Stimulated activated CD4-positive, alpha-beta T cell treated with anti-CD3 and anti-CD28 coated beads, Interleukin-1b, Interleukin-23, amount 100 ng/mL, for 1 hour (primary cell): ENCODE measurements at places on chromosomes 11 and 22.

DNA sequence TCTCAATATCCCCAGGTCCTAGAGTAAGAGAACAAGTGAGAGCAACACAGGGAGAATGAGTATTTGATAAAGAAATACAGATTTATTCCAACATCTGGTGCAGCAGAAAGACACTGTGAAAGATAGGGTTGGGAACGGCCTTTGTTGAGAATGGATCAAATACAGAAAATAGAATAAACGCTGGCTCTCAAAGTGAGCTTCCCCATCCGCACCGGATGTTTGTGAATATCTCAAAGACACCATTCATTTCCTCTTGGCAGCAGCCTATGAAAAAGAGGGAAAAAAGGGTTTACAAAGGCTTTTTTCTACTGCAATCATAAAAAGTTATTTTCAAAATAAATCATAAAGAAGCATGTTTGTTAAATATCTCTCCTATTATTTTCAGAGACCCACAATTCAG lies 279.3 kb downstream of the CASP12 start:
- no peak for DNase-seq

GRCh38 chr22:34299496-34299895 lies 379.2 kb upstream of the LARGE1 start:
- DNase-seq: no peak

DNA sequence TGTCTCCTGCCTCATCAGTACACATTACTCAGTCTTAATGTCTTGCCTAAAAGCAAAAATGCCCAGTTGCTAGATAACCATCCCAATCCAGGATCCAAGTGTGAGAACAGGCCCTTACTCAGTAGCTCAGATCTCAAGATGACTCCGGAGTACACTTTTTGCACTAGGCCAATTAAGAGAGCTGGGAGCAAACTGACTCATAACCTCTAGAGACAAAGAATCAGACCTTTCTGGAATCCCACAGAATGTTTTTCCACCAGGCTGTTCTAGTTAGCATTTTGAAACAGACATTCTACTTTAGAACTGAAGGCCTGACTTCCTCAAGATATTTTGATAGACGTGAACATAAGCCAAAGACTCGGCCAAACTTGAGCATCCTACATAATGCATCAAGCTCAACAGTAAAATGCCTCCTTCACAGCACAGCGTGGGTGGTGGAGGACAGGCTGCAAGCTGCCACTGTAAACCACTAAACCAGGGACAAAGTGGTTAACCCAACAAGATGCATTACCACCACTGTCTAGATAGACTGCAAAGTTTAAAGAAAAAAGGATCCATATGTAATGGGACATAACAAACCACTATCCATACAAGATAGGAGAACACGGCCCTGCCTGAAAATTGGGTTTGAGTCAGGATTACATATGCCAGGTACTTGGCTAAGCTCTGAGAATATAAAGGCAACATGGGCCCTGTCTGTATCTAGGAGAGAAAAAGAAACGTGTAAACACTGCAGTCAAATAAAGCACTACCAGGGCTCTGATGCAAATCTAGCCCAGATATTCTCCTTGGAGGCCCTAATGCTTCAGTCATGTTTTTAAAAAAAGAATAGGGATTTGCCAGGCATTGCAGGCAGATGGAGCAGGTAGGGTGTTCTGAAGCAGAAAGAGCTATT lies 48.3 kb downstream of the MYH9 start:
- no peak for DNase-seq

- DNase-seq: no peak
These were observed 31.3 kb downstream of the SHANK3 start for GRCh38 chr22:50703726-50704509.

GRCh38 chr11:64723117-64723906 lies at the start of gene NRXN2:
TSS of gene NRXN2 (minus strand) at chr11:64723197. CDS start at chr11:64713699, 9,498 bp downstream.
- DNase-seq: peak; percentile 56

DNA sequence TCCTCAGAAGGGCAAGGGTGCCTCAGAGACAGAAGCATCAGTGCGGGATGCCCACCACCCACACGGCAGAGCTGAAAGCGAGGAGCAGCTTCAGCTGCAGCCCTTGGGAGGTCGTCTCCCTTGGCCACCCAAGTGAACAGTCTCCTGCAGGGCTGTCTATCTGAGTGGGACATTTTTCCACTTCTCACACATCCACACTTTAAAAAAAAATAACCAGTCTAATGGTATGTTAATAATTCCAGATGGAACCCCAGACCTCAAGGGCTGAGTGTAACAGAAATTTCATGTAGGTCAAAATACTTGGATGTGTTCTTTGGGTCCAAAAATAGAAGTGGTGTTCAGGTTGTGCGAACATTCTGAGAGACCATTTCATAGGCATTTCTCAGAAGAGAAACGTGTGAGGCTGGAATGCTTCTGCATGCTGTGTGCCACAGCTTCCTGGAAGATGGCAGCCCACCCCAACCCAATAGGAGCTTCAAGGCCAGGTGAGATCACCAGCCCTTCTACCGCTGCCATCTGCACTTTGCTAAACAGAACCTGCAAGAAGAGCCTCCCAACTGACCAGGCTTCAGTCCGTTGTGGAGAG lies 623.2 kb downstream of the OPCML start:
- no peak for DNase-seq
